Uterus (tissue), 4 donors: ENCODE measurements at places on chromosomes 6 and 20. TPM values are rescaled to one million over a fixed set of nuclear protein-coding genes. Genes with fewer than 3 reads are reported as not detected.

DNA sequence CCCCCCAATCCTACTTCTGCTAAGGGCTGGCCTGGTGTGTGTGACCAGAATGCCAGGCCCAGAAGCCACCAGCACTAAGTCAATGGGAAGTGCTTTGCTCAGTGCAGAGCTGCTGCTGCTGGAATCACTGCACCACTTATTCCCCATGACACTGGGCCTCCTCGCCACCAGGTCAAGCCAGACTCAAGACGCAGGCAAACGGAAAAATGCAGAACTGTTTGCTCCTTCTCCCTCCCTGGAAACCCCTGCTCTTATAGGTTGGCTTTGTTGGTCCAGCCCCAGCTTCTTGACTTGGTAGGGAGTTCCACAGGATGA is 121.9 kb downstream of the PHACTR3 start:
- H3K27ac ChIP-seq = no peak overlapping the region
- no peaks in the 10 kb centered on the region for H3K27me3 ChIP-seq
- DNase-seq = no peak
- H3K36me3 ChIP-seq = no peaks in the 10 kb centered on the region
- H3K4me3 ChIP-seq = no peak overlapping the region

- DNase-seq = no peak
- no peaks in the 10 kb centered on the region for H3K4me1 ChIP-seq
- no peak overlapping the region for H3K4me3 ChIP-seq
- no peaks in the 10 kb centered on the region for H3K27me3 ChIP-seq
Measured at GRCh38 chr6:157944983-157945931, 36.4 kb upstream of the SYNJ2 start.

BPIFA2 gene
- total RNA-seq = not detected

DNA sequence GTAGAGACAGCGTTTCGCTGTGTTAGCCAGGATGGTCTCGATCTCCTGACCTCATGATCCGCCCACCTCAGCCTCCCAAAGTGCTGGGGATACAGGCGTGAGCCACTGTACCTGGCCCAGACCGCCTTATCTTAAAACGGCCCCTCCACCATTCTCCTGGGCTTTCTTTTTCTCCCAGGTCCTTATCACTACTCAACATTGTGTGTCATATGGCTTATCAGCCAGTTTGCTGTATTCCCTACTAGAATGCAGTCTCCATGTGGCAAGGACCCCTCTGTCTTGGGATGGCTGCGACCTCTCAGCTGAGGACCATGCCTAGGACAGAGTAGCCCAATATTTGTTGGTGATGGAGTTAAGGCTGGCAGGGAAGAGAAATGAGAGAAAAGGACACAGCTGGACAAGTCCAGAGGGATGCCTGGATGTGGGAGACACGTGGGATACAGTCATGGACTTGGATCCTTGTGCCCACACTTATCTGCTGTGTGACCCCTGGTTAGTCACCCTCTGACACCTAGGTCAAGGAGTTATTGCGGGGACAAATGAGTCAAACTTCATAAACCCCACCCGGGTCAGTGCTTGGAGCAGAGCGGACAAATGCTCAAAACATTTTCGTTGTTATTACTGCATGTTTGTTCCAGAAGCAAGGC is 24.0 kb downstream of the ADA start:
- H3K36me3 ChIP-seq = no peaks in the 10 kb centered on the region
- no peak for DNase-seq
- H3K27me3 ChIP-seq = no peaks in the 10 kb centered on the region
- H3K27ac ChIP-seq = no peak overlapping the region
- no peaks in the 10 kb centered on the region for H3K4me1 ChIP-seq
- H3K4me3 ChIP-seq = no peak overlapping the region

- H3K27ac ChIP-seq = no peak overlapping the region
- no peaks in the 10 kb centered on the region for H3K27me3 ChIP-seq
- no peak overlapping the region for H3K4me3 ChIP-seq
- no peaks in the 10 kb centered on the region for H3K4me1 ChIP-seq
- H3K36me3 ChIP-seq = no peaks in the 10 kb centered on the region
Measured at GRCh38 chr20:21004386-21005076, 101.6 kb downstream of the LINC00237 start.

EGFL8 gene
- total RNA-seq = 9.2 TPM

GRCh38 chr6:46989398-46989797 is 52.7 kb downstream of the ADGRF1 start:
- H3K27ac ChIP-seq = peak overlapping the region; percentile 34
- no peaks in the 10 kb centered on the region for H3K4me1 ChIP-seq
- H3K36me3 ChIP-seq = no peaks in the 10 kb centered on the region
- no peak for DNase-seq
- H3K27me3 ChIP-seq = no peaks in the 10 kb centered on the region

ADGRF5 gene
- total RNA-seq = 51.2 TPM

- H3K4me3 ChIP-seq = no peak overlapping the region
- H3K36me3 ChIP-seq = no peaks in the 10 kb centered on the region
- H3K27me3 ChIP-seq = no peaks in the 10 kb centered on the region
- no peak for DNase-seq
- H3K27ac ChIP-seq = peak overlapping the region; percentile 94
Measured at GRCh38 chr6:157227202-157228166, 95.8 kb downstream of the TMEM242 start.

GNL1 gene
- total RNA-seq = 7.2 TPM

DNA sequence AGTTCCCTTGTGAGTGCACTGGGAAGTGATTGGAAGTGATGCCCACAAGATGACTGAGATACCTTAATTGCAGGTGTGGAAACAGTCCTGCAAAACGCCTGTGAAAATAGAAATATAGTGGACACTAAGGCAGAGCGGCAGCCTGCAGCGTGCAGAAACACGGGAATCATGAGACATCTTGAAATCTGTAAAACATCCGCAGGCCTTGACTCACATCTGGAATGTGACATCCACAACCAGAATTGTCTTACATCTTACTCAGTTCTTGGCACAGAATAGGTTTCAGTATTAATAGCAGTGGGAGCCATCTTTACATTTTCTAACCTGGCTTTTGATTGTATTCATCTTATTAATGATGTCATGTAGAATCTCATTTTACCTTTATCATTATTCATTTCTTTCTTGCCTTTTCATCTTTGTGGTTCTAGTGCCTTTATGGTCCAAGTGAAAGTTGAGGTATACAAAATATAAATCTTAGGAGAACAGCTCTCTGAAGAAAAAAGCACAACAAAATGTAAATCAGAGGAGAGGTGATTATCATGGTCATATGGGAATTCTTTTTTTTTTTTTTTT is 44.6 kb downstream of the CDYL start:
- H3K27me3 ChIP-seq = no peaks in the 10 kb centered on the region
- H3K27ac ChIP-seq = no peak overlapping the region
- H3K4me1 ChIP-seq = no peaks in the 10 kb centered on the region
- no peak overlapping the region for H3K4me3 ChIP-seq

INSM1 gene
- not detected for total RNA-seq

GRCh38 chr6:108027056-108027455 is 47.5 kb downstream of the OSTM1 start:
- no peaks in the 10 kb centered on the region for H3K4me1 ChIP-seq
- DNase-seq = no peak
- H3K4me3 ChIP-seq = no peak overlapping the region
- H3K36me3 ChIP-seq = no peaks in the 10 kb centered on the region
- H3K27ac ChIP-seq = no peak overlapping the region

DNA sequence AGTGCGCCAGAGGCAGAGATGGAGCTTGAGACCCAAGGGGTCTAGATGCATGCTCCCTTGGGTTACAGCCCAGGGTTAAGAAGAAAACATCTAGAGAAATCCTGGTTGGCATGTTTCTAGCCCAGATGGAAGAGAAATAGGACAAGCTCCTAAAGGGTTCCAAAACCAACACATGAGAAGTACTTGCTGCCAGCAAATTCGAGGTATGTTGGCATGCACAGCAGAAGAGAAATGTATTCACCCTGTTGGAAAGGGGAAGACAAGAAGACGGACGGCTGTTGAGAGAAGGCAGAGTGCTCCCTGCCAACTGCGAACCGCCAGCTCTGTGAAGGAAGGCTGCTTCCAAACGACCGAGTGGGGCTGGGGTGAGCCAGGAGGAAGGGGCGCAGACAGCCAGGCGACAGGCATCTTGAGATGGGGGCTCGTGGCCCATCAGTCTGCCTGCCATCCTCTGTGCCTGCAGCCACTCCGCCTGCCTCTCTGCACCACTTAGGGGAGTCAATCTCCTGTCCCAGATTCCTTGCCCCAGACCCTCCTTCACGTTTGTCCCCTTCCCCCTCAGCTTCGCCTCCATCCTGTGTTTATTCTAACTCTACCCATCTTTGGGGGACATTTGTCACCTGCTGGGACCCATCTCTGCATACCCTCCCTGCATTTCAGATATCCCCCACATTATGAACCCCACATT is 249.2 kb downstream of the CDC5L start:
- no peak overlapping the region for H3K4me3 ChIP-seq
- DNase-seq = no peak

DNA sequence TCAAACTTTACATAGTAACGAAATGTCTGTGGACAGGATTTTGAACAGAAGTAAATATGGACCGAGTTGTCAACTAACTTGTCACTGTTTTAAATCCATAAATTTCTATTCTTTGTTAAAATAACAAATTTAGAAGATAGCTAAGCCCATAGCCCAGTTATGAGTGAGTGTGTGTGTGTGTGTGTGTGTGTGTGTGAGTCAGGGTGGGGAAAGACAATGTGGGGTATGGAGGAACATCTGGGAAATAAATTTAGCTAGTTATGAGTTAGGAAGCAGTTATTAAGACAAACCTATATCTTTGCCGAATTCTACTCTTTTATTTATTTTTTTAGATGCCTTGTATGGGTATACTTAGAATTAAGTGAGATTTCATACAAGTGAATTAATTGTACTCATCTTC is 9.0 kb downstream of the TPBG start:
- H3K27ac ChIP-seq = no peak overlapping the region
- no peak for DNase-seq
- no peaks in the 10 kb centered on the region for H3K36me3 ChIP-seq

DNA sequence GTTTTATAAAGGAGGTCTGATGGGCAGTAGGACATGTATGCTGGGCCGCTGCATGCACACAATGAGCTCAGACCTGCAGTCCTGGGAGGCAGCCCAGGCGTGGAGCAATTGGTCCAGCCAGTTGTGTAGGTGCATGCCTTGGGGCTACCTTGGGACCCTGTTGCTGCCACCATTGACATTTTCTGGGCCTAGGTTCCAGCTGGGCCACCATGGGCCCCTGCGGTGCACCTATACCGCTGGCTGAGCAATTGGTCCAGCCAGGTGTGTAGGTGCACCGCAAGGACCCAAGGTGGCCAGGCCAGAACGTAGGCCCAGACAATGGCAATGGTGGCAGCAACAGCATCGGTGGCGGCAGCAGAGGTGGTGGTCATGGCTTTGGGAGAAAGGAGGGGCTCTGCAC is 143.9 kb downstream of the PXDC1 start:
- H3K27ac ChIP-seq = no peak overlapping the region
- no peaks in the 10 kb centered on the region for H3K4me1 ChIP-seq
- H3K36me3 ChIP-seq = no peaks in the 10 kb centered on the region
- no peaks in the 10 kb centered on the region for H3K27me3 ChIP-seq
- H3K4me3 ChIP-seq = no peak overlapping the region
- DNase-seq = no peak

EDN3 gene
- total RNA-seq = 2.8 TPM

TCP11 gene
- total RNA-seq = not detected

DNA sequence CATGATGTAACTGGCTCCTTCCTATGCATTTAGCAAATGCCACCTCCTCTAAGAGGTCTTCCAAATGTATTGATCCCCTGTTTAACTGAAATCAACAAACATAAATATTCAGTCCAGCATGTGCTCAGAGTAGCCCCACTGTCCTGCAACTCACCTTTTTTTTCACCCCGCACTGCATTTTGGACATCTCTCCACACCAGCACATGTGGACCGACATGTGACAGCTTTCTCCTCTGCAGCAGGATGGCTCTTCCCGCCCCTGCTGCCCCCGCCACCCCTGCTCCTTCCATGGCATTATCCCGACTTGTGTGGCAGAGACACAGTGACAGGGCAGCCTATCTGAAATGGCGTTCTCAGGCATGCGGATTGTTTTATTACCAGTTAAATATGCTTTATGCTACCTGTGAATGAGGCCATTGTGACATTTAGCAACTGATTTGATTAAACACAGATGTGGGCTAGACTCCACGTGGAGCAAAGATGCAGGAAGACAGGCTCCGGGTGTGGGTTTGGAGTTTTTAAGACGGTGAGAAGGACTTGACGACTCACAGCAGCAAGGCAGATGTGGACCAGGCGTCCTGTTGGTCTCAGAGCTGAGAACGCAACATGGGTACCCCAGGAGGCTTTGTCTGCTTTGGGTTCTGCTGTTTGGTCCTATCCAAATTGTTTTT is 161.2 kb downstream of the EYA2 start:
- no peak overlapping the region for H3K4me3 ChIP-seq
- H3K27me3 ChIP-seq = no peaks in the 10 kb centered on the region
- no peaks in the 10 kb centered on the region for H3K36me3 ChIP-seq
- peak; percentile 37 for DNase-seq
- no peak overlapping the region for H3K27ac ChIP-seq
- no peaks in the 10 kb centered on the region for H3K4me1 ChIP-seq

DNA sequence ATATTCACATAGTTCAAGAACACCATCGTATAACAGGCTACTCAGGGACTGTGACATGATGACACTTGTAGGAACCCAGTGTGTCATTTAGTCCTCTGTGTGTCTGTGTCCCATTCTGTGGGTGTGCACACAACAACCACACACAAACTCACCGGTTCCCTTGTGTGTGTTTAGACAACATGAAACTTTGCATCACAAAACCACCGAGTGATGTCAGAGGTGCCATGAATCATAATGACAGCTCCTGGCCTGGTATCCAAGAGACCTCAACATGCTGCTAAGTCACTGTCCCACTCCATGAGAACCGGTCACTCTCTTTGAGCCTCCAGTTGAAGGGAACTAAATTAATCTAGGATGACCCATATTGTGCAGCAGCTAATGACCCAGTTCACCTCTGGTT is 421.3 kb downstream of the PREX1 start:
- H3K27me3 ChIP-seq = no peaks in the 10 kb centered on the region
- H3K27ac ChIP-seq = no peak overlapping the region
- H3K4me1 ChIP-seq = no peaks in the 10 kb centered on the region
- DNase-seq = no peak
- no peaks in the 10 kb centered on the region for H3K36me3 ChIP-seq
- no peak overlapping the region for H3K4me3 ChIP-seq

MYB gene
- total RNA-seq = 0.59 TPM

- no peaks in the 10 kb centered on the region for H3K27me3 ChIP-seq
- H3K4me1 ChIP-seq = no peaks in the 10 kb centered on the region
- DNase-seq = no peak
- H3K4me3 ChIP-seq = no peak overlapping the region
- no peak overlapping the region for H3K27ac ChIP-seq
- H3K36me3 ChIP-seq = no peaks in the 10 kb centered on the region
Measured at GRCh38 chr6:83920017-83920416, 60.5 kb downstream of the CYB5R4 start.

DNA sequence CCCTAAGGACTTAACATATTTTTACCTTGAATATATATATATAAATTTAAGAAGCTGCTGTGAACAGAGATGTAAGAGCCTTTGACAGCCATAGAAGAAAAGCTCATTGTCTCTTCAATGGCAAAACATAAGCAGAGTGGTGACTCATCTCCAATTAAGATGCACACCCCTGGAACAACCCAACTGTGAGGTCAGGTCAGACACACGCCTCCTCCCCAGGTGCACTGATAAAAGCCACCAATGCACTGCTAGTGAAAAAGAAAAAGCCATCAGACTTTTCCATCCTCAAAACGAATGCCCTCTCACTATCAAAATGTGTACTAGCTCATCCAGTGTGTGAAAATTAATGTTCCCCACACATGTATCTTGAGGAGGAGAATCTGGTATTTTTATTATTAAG is 100.1 kb downstream of the SMLR1 start:
- H3K27ac ChIP-seq = no peak overlapping the region
- H3K4me3 ChIP-seq = no peak overlapping the region
- H3K27me3 ChIP-seq = no peaks in the 10 kb centered on the region
- no peaks in the 10 kb centered on the region for H3K4me1 ChIP-seq

- no peak for DNase-seq
- H3K4me3 ChIP-seq = no peak overlapping the region
- H3K27me3 ChIP-seq = no peaks in the 10 kb centered on the region
- H3K27ac ChIP-seq = no peak overlapping the region
Measured at GRCh38 chr6:166864333-166864732, 92.0 kb downstream of the RNASET2 start.
